ENCODE measurements at places on chromosomes 2 and 18.

GRCh38 chr2:229407170-229407569 is 136.1 kb upstream of the PID1 start:
- no peak for DNase-seq

DNA sequence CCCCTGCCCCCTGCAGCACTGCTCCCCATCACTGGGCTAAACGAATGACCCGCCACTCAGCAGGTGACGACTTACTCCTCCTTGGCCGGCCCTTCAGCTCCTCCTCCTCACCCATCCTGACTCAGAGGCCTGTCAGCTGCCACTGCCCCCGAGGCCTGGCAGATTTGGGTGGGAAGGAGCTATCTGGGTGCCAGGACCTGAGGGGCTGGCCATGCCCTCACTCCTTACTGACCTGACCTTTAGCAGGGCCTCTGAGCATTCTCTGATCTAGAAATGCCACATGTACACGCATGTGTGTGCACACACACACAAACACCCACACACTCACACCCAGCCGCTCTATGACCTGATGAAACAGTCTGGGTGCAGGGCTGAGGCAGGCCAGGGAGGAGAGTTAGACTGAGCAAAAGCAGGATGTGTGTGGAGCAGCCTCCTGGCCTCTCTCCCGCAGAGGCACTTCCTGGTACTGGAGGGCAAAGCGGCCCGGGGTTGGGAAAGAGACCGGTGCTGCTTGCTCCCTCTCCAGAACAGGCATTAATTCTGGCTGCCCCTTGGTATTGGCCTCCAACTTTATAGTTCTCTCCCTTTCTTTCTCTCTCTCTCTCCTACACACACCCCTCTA is 68.0 kb downstream of the ZFP36L2 start:
- no peak for DNase-seq

DNA sequence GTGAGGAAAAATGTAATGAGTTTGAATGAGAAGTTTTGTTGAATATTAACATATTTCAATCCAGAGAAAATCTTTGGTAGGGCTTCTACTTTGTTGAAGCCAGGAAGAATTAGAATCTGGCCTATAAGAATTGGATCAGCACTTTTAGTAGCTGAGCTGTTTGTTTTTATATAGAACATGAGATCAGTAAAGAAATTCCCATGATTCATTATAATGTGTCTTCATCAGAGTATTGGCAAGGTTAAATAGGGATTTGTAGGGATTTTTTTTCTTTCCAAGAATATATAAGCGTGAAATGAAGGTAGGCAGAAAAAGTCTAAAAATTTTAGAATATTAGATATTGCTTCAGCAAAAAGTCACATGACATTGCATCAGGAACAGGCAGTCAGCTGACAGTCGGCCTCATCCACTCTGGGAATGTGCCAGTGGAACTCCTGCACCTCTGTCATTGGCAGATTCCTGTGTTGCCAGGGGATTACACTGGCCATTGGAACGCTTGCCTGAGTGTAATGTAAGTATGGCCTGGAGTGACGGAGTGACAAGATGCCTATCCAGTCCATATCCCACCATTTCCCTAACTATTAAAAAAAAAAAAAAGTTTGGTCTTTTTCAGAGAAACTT is 60.6 kb downstream of the SERTAD2 start:
- no peak for DNase-seq

GRCh38 chr2:185628985-185629384 is 109.6 kb upstream of the FSIP2 start:
- DNase-seq: no peak

- DNase-seq: no peak
Measured at GRCh38 chr2:144240656-144241339, 279.1 kb downstream of the ZEB2 start.

DNA sequence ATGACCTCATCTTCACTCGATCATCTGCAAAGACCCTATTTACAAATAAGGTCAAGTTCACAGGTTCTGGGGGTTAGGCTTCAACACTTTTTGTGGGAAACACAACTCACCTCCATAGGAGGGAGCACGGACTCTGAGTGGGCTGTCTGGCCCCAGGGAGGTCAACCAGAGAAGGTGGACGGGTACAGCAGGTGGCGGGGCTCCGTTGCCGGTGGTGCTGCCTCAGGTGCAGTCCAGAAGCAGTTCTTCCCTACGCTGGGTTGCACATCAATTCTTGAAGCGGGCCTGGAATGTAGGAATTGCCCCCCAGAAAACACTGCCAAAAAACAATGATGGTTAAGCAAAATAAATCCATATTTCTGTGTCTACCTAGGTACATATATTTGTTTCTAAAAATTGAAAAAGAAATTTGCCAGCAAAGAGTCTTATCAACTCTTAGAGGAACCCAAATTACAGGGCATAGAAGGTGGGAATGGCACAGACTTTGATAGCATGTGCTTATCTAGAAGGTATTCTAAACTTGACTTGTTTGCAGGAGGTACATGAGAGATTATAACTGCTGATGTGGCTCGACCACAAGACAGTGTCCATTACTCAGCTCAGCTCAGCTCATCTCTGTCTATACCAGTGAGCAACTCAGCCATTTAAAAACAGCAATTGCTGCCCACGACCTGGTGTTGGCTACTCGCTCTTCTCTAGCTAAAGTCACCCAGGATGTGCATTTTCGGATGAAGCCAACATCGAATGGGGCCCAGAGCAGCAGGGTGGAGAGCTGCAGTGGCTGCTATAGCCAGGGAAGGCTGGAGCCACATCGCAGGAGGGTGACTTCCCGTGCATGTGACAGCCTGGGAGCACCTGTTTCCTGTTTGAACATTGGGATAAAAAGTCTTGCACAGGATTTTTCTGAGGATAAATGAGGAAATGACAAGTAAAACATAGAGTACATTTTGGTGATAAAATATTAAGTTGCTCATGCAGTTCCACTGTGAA is 128.7 kb downstream of the RNF144A start:
- DNase-seq: no peak

GRCh38 chr2:173613386-173613785 is 258.7 kb downstream of the CDCA7 start:
- DNase-seq: no peak

GRCh38 chr2:143581134-143581533 is 451.9 kb downstream of the ARHGAP15 start:
- no peak for DNase-seq

- DNase-seq: no peak
Measured at GRCh38 chr2:222294996-222295367, 3.8 kb downstream of the PAX3 start.

GRCh38 chr18:1361936-1362335 is 457.3 kb downstream of the ADCYAP1 start:
- DNase-seq: no peak

GRCh38 chr18:39770399-39770798 is 2184.6 kb upstream of the PIK3C3 start:
- no peak for DNase-seq

DNA sequence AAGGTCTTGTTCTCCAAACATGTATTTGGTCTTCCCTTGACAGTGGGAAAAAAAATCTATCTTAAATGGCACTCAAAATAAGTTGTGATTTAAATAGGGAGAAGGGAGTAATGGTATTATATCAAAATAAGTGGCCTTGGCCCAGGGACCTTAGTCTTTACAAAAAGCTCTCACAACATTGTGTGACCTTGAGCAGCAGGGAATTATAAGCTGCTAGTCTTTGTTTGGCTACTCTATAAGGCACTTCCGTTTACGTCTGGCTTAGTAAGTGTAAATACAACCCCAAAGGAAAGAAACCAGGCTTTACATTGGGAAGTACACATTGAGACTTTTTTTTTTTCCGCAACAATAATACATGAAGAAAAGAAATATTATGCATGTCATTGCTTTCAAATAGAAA is 734.0 kb upstream of the LINC00305 start:
- no peak for DNase-seq

- DNase-seq: no peak
Measured at GRCh38 chr2:179273461-179273962, 8.9 kb upstream of the SESTD1 start.

GRCh38 chr18:43279015-43279744 is 1.9 kb upstream of the SYT4 start:
- peak; percentile 95 for DNase-seq

- DNase-seq: no peak
Measured at GRCh38 chr18:5197032-5197434, at the start of gene AKAIN1. AKAIN1 (minus strand) TSS chr18:5197257; CDS start chr18:5197053, 204 bp downstream.

- DNase-seq: no peak
Measured at GRCh38 chr2:122070241-122070731, 314.8 kb downstream of the TSN start.

DNA sequence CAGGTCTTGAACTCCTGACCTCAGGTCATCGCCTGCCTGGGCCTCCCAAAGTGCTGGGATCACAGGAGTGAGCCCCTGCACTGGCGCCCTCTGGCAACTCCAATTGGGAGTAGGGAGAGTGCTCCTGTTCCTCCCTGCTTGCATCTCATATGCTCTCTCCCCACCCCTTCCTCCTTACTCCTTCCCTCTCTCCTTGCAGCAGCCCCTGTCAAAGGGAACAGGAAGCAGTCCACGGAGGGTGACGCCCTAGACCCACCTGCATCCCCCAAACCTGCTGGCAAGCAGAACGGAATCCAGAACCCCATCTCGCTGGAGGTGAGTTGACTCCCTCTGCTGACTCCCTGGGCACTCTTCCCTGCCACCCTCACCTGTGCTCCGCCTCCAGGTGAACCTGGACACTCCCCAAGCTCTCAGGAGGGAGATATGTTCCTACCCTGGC is 10.7 kb downstream of the ARID5A start:
- DNase-seq: no peak

DNA sequence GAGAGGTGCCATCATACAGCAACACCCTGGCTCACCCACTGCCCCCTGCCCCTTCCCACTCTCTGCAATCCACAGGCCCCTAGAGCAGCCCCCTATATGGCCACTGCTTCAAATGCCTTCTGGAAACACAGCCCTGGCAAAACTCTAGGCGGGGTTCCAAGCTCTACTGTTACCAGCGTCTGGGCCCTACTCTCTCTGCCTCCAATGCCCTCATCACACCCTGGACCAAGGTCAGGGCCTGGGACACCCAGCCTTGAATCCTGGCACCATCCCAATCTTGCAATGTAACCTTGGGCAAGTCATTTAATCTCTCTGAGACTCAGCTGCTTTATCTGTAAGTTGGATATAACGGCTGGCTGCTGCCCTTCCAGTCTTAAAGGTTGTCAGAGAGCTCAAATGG is 39.2 kb upstream of the LOXHD1 start:
- no peak for DNase-seq

DNA sequence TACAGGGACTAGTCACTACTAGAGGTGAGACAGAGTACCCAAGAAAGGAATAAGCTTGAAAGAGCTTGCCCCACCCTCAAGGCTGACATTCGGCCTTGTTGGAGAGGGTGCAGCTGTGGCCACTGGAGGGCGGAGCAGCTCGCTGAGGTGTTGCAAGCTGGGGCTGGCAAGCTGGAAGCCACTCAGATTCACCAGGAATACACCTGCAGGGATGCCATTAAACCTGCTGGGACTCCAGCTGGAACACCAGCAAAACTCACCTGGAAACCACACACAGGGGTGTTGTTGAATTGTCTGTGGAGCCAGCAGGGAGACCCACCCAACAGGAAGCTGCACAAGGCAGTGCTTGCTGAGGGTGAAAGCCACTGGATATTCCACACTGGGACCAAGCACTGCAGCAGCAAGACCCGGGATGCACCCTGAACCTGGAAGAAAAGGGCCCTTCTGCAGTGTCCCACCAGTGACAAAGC is 26.1 kb downstream of the KCTD18 start:
- no peak for DNase-seq

- DNase-seq: no peak
Measured at GRCh38 chr2:239068411-239068810, 220.5 kb downstream of the TWIST2 start.

DNA sequence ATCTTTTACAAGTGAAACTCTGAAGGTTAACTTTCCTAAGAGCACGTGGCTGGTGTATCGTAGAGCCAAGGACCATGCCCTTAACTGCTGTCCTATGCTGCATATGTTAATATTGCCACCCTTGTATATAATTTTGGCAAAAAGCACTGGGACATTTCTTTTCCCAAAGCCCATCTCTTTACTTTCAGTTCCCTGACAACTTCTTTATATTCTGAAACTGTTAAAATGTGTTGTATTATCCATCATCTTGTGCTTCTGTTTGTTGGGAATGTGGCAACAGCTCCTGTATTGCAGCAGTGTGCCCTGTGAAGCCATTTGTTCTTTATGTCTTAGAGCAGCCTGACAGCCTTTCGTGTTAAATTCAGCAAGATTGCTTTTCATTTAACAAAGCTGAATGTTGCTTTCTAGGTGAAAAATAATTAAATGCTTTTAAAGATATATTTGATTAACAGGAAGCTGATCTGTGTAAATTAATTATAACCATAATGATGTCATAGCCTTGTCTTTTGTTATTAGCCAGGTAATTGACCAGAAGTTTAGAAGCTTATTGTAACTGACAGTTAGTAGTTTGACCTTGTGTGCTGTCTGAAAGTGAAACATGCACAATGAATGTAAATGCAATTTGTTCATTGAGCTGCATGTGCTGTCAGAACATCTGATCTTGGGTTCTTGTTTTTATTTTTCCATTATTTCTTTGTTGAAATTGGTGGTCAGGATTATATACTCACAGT is 9.7 kb downstream of the RHBDD1 start:
- DNase-seq: no peak

DNA sequence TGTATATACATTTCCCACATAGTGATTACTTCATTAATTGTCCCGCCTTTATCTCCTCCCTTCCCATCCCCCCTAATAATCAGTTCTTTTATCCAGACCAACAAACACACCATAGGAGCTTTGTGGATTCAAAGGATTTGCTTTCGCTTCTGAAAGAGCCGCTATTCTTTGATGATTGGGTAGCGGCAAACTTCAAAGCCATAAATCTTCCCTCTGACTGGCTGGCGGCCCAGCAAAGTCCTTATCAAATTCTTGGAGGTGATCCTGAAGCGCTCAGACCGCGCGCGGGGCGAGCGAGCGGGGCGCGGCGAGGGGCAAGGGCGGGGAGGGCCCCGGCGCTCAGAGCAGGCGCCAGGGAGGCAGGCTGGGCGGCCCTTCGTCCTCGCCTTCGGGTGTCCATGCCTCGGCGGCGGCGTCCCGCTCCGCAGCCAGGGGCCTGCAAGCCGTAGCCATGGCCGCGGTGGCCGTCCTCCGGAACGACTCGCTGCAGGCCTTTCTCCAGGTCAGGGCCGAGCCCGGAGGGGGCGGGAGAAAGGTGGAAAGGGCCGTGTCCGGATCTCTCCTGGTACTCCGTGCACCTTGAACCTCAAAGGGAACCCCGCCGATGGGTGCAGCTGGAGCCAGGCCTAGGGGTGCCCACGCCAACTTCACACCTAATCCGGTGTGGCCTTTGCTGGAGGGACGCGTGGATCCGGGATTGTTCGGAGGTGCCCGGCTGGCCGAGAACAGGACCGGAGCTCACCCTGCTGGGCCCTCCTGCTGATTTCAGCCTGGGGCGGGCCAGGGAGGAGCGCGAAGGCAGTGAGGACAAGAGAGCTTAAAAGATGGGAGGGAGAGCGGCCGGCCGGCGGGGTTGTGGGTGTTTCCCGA is at the start of gene SP5:
Gene SP5 (plus strand): TSS at position 276 of the 870 bp plus-strand sequence. CDS start 176 bp downstream, at position 452.
- DNase-seq: no peak

- DNase-seq: no peak
Measured at GRCh38 chr2:98492441-98492840, 47.8 kb downstream of the INPP4A start.

DNA sequence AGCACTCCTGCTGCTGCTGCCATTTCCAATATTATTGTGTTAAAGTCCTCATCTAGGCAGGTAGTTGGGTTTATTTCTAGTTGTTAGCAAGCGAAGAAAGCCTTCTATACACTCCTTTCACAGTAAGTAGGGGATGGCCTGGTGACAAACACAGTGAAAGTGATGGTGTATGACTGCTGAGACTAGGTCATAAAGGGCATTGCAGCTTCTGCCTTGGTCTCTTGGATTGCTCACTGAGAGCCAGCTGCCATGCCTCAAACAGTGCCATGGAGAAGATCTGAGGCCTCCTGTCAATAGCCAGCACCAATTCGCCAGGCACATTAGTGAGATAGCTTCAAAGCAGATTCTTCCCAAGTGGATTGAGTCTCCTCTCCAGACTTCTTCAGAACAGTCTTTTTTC is 27.6 kb upstream of the MSTN start:
- DNase-seq: no peak

Measured in cerebellar nuclear complex (tissue), 1 donor.